Bladder microvascular endothelial cell (primary cell): ENCODE measurements at places on chromosomes 7 and 10. TPM values are rescaled to one million over a fixed set of nuclear protein-coding genes. Genes with fewer than 3 reads are reported as not detected.

The GHRHR gene
- not detected in 2 replicates for total RNA-seq

The HMX3 gene
- 0.16 TPM in 1 of 2 replicates, not detected in the other for total RNA-seq

The SH2D4B gene
- 0.06 and 0.16 TPM in 2 replicates for total RNA-seq

The CAV1 gene
- total RNA-seq: 2,402 and 5,692 TPM in 2 replicates

The CLDN15 gene
- total RNA-seq: 1.8 and 4.5 TPM in 2 replicates
